ENCODE measurements at places on chromosomes 7 and 10.
A peak's percentile ranks its signal among the peaks of the same experiment; 100 is the strongest.

DNA sequence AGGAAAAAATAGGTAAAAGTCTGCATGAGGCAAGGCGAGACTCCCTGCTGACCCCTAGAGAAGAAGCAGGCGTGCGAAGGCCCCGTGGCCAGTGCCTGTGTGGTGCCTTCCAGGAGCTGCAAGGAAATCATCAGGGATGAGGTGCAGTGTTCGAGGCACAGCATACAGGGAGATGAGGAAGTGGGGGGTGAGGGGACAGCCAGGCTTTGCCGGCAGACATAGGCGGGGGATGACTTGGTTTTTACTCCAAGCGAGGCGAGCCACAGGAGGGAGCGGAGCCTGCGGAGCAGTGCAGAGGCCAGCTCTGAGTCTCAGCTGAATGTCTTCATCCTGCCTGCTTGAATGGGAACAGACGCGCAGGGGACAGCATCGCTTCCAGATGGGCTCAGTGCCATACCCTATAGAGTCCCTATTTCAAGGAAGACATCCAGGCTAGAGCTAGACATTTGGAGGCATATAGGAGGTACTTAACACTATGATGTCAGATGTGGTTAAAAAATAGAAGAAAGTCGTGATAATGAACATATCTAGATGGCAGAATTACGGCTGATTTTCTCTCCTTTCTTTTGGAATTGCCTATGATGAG is 49.5 kb downstream of the TCERG1L start:
- DNase-seq = no peak

DNA sequence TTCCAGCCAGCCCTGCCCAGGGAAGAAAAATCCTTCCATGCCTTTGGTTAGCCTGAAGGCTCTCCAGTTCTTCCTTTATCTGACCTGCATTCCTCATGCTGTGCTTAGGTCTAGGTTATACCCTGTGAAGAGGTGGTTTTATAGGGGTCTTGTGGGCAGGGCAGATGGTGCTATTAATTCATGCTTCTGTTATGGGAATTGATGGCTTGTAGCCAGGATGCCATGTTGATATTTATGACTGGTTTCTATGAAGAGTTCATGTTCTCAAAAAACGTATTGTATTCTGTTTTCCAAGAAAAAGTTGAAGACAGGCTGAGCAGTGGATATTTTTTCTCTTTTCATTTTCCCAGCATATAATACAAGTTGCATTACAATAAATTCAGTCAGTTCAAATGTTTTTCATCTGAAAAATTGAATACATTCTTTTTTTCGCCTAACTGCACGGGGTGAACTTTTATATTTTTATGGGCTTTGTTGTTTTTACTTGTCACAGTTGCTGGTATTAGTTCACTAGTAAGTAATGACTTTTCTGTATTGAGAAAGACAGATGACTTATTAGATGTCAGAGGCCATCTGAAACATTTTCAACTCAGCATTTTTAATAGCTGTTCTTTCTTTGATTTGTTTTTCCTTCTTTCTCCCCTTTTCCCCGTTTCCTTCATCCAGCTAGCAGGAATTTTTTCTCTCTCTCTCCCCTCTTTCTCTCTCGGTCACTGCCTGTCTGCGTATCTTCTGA is 322.8 kb downstream of the LRMDA start:
- DNase-seq = no peak

DNA sequence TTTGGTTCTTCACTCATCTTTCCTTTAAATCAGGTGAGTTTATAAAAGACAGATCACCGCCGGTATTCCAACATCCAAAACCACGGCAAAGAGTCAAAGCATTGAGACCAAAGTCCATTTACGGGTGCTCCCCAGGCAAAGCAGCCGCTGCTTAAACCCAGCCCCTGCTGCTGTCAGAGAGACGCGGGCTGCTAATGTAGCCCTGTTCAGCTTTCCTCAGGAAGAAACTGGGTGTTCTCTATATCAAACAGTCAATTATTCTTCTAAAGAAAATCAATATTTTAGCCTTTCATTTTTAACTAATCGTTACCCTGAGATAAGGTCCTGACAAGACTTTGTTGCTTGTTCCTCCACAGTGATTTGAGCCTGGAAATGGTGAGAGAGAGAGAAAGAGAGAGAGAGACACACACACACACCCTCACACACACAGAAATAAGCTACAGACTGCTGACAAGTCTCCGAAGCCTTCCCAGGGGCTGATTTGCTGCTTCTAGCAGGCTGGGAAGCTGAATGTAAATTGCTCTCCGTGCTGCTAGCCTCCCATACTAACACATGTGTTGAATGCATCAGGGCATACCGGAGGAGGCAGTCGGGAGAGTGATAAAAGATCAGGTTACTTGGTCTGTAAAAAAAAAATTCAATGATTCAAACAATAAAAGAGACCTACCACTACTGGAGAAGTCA is 183.0 kb upstream of the ANK3 start:
- peak; percentile 9 for DNase-seq

DNA sequence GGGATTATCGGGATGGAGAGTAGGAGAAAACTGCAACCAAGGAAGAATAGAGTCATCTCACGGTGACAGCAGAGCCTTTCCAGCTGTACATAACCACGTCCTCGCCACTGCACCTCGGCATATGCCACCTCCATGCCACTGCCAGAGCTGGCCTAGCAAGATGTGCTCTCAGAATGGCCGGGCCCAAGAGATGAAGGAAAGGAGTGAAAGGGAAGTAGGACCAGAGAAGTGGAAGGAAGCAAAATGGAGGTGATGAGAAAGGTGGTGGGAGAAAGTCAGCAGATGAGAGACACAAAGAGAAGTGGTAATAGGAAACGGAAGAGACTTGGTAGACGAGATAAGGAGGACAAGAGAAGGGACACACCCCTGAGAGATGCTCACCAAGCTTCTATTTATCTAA is 8.0 kb upstream of the CALU start:
- no peak for DNase-seq

DNA sequence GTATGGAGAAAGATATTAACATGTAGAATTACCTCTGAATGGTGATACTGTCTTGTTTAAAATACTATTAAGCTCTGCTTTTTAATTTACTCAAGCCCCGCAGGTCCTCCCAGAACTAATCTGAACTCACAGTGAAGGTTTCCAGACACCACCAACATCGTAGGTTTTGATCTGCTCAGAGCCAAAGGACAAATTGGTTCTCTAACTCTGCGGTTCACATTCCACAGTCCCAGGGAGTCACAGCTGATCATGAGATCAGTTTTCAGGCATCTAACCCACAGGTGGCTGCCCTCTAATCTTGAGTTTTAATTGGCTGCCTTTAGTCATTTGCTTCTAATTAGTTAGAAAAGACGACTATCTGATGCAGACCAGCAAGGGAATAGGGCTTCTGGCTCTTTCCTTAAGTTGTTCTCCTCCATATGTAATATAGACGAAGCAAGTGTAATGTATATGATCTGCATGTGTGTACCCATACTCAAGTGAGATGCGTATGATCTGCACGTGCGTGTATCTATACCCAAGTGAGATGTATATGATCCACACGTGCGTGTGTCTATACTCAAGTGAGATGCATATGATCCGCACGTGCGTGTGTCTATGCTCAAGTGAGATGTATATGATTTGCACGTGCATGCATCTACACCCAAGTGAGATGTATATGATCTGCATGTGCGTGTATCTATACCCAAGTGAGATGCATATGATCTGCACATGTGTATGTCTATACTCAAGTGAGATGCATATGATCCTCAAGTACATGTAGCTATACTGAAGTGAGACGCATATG is 331.5 kb upstream of the NPVF start:
- no peak for DNase-seq

- DNase-seq = no peak
Observed at GRCh38 chr10:23754179-23754578, 315.3 kb downstream of the OTUD1 start.

DNA sequence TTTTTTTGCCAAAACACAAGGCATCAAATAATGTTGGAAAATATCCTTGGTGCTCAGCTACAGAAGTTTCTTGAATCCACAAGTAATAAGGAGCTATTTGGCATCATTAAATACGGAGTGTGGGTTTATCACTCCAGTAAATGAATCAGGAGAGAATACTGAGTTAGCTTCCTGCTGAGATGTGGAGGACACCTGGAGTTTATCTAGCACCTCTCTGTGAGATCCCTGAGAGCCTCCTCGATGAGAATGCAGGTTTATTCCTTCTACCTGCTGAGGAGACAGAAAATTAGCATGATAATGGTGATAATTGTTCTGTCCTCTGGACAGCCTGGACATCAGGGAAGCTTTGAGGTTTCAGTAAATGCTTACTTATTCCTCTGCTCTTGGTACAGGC is 40.5 kb downstream of the NRG3 start:
- no peak for DNase-seq

DNA sequence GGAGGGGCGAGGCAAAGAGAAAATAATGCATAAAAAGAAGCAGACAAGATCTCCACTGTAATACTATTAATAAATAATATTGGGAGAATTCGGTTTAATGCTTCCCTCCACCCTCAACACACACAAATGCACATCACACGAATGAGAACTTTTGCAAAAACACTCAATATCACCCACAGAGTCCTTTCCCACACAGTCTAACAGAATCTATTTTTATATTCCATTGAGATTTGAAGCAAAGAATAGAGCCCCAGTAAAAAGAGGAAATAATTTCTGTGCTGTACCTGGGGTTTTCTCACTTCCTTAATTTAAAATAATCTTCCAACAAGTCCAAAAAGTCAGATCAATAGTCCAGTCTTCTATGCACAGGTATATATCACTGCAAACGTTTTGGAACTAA is 17.0 kb downstream of the PIK3AP1 start:
- DNase-seq = no peak

GRCh38 chr10:131805696-131806095 is 95.1 kb upstream of the PPP2R2D start:
- DNase-seq = no peak

GRCh38 chr7:32051128-32051527 is 19.1 kb downstream of the PDE1C start:
- no peak for DNase-seq

DNA sequence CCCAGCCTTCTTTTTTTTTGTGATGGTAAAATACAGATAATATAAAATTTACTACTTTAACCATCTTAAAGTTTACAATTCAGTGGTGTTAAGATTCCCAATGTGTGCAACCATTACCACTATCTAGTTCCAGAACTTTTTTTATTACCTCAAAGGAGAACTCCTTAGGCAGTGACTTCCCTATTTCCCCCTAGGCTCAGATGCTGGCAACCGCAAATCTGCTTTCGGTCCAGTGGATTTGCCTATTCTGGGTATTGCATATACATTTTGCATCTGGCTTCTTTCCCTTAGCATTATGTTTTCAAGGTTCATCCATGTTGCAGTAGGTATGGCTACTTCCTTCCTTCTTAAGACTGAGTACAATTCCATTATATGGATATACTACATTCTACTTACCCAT is 56.5 kb downstream of the AFAP1L2 start:
- DNase-seq = no peak

DNA sequence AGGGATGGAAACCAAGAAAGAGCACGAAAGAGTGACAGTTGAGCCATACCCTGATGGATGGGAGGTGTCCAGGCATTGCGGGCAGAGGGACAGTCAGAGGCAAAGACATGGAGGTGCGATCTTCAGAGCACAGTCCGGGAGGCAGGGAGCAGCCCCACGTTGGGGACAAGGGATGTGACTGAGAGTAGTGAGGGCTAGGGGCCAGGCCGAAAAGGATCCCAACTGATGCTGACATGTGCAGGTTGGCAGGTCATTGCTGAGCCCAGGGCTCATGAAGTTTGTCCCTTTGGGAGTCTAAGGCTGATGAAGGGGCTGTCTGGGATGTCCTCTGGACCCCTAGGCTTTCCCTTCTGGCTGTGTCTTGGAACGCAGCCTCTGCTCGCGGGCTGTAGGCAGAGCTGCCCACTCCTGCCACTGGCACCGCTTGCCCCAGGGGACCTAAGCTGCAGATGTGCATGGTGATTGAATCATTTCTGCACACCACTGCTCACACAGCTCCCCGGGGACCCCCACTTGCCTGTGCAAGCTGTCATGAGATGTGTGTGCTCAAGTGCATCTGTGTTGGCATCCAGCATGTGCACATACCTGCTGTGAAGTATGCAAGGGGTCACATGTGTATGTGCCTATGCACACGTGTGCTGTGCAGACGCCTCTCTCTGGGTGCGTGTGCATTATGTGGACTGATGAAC is 125.1 kb downstream of the ZMIZ1 start:
- no peak for DNase-seq

DNA sequence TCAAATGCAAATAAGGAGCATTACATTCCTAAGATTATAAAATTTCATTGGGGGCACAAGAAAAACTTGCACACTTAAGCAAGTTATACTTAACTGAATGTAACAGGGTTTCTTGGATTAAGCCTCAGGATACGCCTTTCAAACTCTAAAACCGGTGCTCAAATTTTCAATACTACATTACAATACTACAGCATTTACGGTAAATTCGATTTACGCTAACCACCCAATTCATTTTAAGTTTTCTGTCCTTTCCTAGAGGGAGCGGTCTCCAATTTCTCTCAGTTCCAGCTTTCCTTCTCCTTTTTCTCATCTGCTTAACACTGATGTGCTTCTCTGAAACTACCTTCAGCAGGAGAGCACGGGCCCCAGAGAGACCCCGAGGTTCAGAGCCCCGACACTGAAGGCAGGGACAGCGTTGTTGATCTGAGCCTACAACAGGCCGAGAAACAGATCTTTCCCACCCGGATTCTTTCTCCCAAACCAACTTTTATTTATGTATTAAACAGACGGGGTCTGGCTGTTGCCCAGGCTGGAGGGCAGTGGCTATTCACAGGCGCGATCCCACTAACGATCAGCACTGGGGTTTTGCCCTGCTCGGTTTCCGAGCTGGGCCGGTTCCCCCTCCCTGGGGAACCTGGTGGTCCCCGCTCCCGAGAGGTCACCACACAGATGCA is 798 bp downstream of the ZNF425 start:
- no peak for DNase-seq

- no peak for DNase-seq
Observed at GRCh38 chr10:106405141-106405540, 759.4 kb downstream of the SORCS1 start.

GRCh38 chr10:110081911-110082310 is 74.1 kb downstream of the ADD3 start:
- DNase-seq = peak; percentile 43

- no peak for DNase-seq
Observed at GRCh38 chr7:55992346-55992745, 28.0 kb downstream of the NIPSNAP2 start.

GRCh38 chr10:31194986-31195385 is 124.0 kb upstream of the ZEB1 start:
- DNase-seq = no peak

Data from CD4-positive, alpha-beta T cell treated with Interleukin-17A for 4 hours (primary cell).